ENCODE measurements at places on chromosomes 16 and 17.
A peak's percentile ranks its signal among the peaks of the same experiment; 100 is the strongest.

- H3K27me3 ChIP-seq = no peaks in the 10 kb centered on the region
- peaks cover 20% of the 10 kb centered on the region for H3K4me1 ChIP-seq
- H3K36me3 ChIP-seq = no peaks in the 10 kb centered on the region
- no peak for DNase-seq
- no peak overlapping the region for H3K4me3 ChIP-seq
Measured at GRCh38 chr17:30597776-30598288, 120.6 kb downstream of the GOSR1 start.

DNA sequence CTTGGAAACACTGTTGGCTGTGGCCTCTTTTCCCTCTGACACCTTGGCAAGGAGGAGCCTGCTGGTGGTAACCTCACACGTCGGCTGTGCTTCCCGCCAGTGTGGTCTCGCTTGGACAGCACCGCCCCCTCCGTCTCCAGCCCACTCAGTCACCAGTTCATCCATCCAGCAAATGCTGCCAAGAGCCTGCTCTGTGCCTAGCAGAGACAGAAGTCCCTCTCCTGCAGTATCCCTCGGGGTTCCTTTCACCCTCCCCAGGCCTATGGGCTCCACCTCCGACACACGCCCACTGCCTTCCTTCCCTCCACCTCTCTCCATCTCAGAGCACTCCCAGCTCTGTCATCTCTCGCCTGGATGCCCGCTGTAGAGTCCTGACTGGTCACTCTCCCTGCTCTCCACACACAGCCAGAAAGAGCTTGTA is 12.3 kb downstream of the CACNG4 start:
- H3K4me1 ChIP-seq = no peaks in the 10 kb centered on the region
- H3K27ac ChIP-seq = no peak overlapping the region
- peaks cover 50% of the 10 kb centered on the region for H3K27me3 ChIP-seq
- H3K4me3 ChIP-seq = no peak overlapping the region

DNA sequence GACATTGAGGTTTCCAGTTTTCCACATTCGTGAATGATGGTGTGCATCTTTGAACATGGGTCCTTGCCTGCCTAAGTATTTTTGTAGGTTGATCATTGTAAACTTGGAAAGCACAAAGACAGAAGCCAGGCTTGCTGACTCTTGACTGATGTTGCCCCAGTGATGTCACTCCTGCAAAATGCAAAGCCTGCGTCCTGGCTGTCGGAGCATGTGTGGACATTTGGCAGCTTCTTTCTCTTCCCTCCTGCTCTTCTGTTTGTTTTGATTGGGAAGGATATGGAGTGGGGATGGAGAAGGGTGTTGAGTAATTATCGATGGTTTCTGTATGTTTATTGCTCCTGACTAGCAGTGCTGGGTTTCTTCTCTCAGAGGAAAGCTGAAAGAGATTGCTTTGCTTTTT is 3.2 kb downstream of the NDE1 start:
- H3K4me1 ChIP-seq = peaks cover 31% of the 10 kb centered on the region
- H3K27ac ChIP-seq = no peak overlapping the region
- no peak overlapping the region for H3K4me3 ChIP-seq
- peaks cover 29% of the 10 kb centered on the region for H3K36me3 ChIP-seq
- DNase-seq = no peak
- H3K27me3 ChIP-seq = no peaks in the 10 kb centered on the region

DNA sequence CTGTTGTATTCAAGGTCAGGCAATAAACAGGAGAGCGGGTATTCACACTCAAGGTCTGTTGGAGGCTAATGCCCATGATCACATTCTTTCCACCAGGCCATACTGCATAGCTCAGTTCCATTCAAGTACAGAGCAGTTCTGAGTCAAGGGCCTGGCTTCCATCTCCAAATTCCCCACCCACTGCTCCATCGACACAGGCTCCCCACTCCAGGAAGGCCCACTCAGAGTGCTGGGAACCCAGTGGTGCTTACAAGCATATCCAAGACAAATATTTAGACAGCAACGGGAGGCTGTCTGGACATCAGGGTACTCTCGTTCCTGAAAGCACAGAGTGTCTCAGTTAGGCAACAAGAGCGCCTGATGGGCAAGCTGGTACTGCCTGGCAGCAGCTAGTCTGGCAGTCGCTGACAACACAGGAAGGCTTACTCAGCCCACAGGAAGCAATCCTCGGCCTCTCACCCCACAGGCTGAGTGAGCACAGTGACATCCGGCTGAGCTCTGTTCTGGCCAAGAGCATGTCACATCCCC is 40.9 kb downstream of the RFFL start:
- no peaks in the 10 kb centered on the region for H3K27me3 ChIP-seq
- H3K4me1 ChIP-seq = peaks cover 50% of the 10 kb centered on the region
- H3K36me3 ChIP-seq = peaks cover 73% of the 10 kb centered on the region
- peak overlapping the region; percentile 85 for H3K27ac ChIP-seq

GRCh38 chr16:88315543-88316105 is 67.1 kb upstream of the ZNF469 start:
- H3K4me1 ChIP-seq = peaks cover 18% of the 10 kb centered on the region
- no peaks in the 10 kb centered on the region for H3K27me3 ChIP-seq

- H3K27ac ChIP-seq = peak overlapping the region; percentile 84
- peak; percentile 86 for DNase-seq
- peak overlapping the region; percentile 45 for H3K4me3 ChIP-seq
- peaks cover 100% of the 10 kb centered on the region for H3K27me3 ChIP-seq
- H3K36me3 ChIP-seq = no peaks in the 10 kb centered on the region
- peaks cover 94% of the 10 kb centered on the region for H3K4me1 ChIP-seq
Measured at GRCh38 chr17:61409301-61410112, 9.9 kb downstream of the TBX2 start.

DNA sequence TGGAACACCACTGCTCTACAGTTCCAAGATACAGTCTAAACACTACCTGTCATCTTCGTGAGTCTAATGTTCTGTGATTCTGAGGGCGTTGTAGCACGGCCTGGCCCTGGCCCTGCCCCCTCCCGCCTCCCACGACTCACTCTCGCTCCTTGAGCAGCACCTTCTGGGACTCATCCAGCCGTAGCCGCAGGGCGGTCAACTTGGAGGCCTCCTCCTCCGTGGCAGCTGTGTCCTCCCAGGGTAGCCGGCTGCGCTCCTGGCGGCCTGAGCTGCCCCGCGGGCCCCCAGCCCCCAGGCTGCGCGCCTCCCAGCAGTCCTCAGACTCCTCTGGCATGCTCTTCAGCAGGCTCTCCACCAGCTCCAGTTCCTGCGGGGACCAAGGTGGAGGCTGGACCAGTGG is 10.6 kb downstream of the CCDC102A start:
- peaks cover 13% of the 10 kb centered on the region for H3K4me1 ChIP-seq
- H3K4me3 ChIP-seq = no peak overlapping the region
- H3K27me3 ChIP-seq = no peaks in the 10 kb centered on the region
- peak; percentile 74 for DNase-seq

DNA sequence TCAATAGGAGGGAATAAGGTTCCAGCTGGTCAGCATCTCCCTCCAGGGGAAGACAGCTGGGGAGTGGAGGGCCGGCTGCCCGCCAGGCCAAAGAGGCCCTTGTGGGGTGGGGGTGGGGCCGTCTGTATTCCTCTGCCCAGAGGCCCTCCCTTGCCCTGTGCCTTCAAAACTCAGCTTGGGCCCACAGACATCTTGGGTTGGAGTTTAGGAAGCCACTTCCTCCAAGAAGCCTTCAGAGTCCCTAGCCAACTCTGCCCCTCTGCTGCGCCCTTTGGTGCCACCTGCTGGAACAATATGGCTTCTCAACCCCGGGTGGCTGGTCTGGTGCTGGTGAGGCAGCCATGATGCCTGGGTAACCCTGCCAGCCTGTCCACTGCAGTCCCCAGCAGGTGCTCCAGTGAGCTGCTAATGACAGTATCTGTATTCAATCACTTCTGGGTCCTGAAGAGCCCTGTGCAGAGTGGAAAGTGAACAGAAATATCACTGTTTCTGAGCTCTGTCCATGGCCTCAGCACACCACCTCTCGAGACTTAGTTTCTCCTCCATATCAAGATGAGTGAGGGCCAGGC is 16.7 kb downstream of the HSD11B2 start:
- no peak for DNase-seq
- H3K27me3 ChIP-seq = no peaks in the 10 kb centered on the region
- no peak overlapping the region for H3K4me3 ChIP-seq
- H3K36me3 ChIP-seq = peaks cover 74% of the 10 kb centered on the region

- no peak for DNase-seq
- peaks cover 39% of the 10 kb centered on the region for H3K4me1 ChIP-seq
- H3K27ac ChIP-seq = no peak overlapping the region
- no peaks in the 10 kb centered on the region for H3K36me3 ChIP-seq
Measured at GRCh38 chr17:606508-607250, 108.0 kb downstream of the VPS53 start.

DNA sequence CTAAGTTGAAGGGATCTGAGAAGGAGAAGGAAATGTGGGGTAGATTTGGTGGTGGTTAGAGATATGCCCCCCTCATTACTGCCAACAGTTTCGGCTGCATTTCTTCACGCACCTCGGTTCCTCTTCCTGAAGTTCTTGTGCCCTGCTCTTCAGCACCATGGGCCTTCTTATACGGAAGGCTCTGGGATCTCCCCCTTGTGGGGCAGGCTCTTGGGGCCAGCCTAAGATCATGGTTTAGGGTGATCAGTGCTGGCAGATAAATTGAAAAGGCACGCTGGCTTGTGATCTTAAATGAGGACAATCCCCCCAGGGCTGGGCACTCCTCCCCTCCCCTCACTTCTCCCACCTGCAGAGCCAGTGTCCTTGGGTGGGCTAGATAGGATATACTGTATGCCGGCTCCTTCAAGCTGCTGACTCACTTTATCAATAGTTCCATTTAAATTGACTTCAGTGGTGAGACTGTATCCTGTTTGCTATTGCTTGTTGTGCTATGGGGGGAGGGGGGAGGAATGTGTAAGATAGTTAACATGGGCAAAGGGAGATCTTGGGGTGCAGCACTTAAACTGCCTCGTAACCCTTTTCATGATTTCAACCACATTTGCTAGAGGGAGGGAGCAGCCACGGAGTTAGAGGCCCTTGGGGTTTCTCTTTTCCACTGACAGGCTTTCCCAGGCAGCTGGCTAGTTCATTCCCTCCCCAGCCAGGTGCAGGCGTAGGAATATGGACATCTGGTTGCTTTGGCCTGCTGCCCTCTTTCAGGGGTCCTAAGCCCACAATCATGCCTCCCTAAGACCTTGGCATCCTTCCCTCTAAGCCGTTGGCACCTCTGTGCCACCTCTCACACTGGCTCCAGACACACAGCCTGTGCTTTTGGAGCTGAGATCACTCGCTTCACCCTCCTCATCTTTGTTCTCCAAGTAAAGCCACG is 28.3 kb downstream of the STH start:
- H3K36me3 ChIP-seq = peaks cover 4% of the 10 kb centered on the region
- H3K4me1 ChIP-seq = peaks cover 50% of the 10 kb centered on the region
- H3K27me3 ChIP-seq = no peaks in the 10 kb centered on the region

DNA sequence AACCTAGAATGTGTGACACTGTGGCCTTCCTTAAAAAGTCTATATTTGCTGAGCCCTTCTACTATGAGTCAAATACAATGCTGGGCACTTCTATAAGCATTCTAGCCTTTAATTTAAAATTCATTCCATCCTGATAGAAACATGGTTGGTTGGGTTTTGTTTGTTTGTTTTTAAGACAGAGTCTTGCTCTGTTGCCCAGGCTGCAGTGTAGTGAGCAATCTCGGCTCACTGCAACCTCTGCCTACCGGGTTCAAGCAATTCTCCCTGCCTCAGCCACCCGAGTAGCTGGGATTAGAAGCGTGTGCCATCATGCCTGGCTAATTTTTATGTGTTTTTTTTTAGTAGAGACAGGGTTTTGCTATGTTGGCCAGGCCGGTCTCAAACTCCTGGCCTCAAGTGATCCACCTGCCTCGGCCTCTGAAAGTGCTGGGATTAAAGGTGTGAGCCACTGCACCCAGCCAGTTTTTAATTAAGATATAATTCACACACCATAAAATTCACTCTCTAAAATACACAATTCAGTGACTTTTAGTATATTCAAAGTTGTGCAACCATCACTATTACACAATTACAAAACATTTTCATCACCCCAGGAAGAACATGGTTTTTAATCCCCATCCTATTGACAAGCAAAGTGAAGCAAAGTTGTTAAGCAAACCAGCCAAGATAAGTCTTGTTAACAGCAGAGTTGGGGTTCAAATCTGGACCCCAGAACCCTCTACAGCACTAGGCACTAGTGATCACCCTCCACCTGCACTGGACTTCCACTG is 42.8 kb downstream of the CMTM4 start:
- no peak overlapping the region for H3K4me3 ChIP-seq
- no peaks in the 10 kb centered on the region for H3K27me3 ChIP-seq
- H3K27ac ChIP-seq = peak overlapping the region; percentile 41
- H3K4me1 ChIP-seq = peaks cover 52% of the 10 kb centered on the region
- no peaks in the 10 kb centered on the region for H3K36me3 ChIP-seq

DNA sequence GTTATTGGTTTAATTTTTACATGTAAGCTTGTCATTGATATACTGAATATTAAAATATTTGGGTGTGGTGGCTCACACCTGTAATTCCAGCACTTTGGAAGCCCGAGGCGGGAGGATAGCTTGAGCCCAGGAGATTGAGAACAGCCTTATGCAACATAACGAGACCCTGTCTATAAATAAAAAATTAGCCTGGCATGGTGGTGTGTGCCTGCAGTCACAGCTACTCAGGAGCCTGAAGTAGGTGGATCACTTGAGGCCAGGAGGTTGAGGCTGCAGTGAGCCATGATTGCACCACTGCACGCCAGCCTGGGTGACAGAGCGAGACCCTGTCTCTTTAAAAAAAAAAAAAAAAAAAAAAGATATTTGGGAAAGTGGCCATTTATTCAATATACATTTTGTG is 32.3 kb downstream of the NFAT5 start:
- no peak for DNase-seq
- no peaks in the 10 kb centered on the region for H3K36me3 ChIP-seq
- H3K4me3 ChIP-seq = no peak overlapping the region
- no peaks in the 10 kb centered on the region for H3K27me3 ChIP-seq
- no peaks in the 10 kb centered on the region for H3K4me1 ChIP-seq
- H3K27ac ChIP-seq = no peak overlapping the region

DNA sequence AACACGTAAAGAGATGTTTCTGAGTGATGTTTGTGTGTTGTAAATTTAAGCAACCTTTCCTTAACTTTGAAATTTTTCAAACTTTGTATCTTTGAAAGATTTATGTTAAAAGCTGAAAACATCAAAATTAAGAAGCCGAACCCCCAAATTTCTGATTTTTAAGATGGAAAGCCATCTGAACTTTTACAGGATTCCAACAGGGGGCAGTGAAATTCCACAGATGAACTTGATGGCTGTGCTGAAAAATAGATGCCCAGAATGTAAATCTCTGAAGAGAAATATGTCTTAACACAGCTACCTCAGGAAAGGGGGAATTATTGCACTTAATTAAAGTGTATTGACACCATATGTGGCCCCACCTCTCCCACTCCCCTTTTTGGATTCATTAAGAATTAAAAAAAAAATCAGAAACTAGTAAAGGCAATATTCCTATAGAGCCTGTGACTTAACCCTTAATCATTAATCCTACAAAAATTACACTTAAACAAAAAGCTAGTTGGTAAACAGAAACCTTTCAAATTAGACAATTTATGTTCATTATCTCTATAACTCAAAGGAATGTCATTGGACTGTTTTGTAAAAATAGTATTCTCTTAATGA is 597.9 kb downstream of the KCNJ2 start:
- no peak overlapping the region for H3K4me3 ChIP-seq
- no peaks in the 10 kb centered on the region for H3K4me1 ChIP-seq
- DNase-seq = no peak
- H3K36me3 ChIP-seq = no peaks in the 10 kb centered on the region
- no peak overlapping the region for H3K27ac ChIP-seq
- H3K27me3 ChIP-seq = peaks cover 4% of the 10 kb centered on the region

- H3K27me3 ChIP-seq = no peaks in the 10 kb centered on the region
- no peaks in the 10 kb centered on the region for H3K4me1 ChIP-seq
- no peak overlapping the region for H3K27ac ChIP-seq
- H3K36me3 ChIP-seq = no peaks in the 10 kb centered on the region
- no peak overlapping the region for H3K4me3 ChIP-seq
Measured at GRCh38 chr16:54194334-54194743, 92.2 kb downstream of the IRX3 start.

GRCh38 chr16:22739077-22739476 is 74.9 kb upstream of the HS3ST2 start:
- H3K36me3 ChIP-seq = no peaks in the 10 kb centered on the region
- DNase-seq = no peak
- no peak overlapping the region for H3K4me3 ChIP-seq
- no peaks in the 10 kb centered on the region for H3K4me1 ChIP-seq

Measured in spleen (tissue), 13 donors.